CD4-positive, alpha-beta T cell treated with Interleukin-17A for 1 hour (primary cell): ENCODE measurements at places on chromosomes 6 and 20.

- peak; percentile 55 for DNase-seq
Observed at GRCh38 chr6:34657307-34657978, 39.1 kb downstream of the ILRUN start.

- DNase-seq: no peak
Observed at GRCh38 chr6:107956586-107957307, 1.3 kb downstream of the SEC63 start.

GRCh38 chr6:72740135-72740534 lies 118.3 kb downstream of the KCNQ5 start:
- DNase-seq: no peak

DNA sequence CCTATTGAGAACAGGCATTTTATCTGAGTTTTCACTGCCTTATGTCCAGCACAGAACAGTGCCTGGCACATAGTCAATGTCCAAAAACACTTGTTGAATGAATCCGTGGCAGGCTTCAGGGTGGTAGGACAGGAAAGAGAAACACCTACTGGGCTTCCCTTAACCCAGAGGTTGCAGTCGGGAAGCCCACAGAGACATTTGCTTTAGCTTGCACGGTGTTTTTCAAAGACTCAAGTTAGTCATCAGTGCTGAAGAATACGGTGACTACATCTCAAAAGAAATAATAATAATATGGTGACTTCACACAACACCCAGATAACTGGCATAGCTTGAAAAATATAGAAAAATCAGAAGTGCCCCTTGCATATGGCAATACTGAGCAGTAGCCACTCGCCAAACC lies 160.4 kb downstream of the CD83 start:
- no peak for DNase-seq

GRCh38 chr6:80579391-80580023 lies 473.0 kb downstream of the BCKDHB start:
- DNase-seq: no peak

DNA sequence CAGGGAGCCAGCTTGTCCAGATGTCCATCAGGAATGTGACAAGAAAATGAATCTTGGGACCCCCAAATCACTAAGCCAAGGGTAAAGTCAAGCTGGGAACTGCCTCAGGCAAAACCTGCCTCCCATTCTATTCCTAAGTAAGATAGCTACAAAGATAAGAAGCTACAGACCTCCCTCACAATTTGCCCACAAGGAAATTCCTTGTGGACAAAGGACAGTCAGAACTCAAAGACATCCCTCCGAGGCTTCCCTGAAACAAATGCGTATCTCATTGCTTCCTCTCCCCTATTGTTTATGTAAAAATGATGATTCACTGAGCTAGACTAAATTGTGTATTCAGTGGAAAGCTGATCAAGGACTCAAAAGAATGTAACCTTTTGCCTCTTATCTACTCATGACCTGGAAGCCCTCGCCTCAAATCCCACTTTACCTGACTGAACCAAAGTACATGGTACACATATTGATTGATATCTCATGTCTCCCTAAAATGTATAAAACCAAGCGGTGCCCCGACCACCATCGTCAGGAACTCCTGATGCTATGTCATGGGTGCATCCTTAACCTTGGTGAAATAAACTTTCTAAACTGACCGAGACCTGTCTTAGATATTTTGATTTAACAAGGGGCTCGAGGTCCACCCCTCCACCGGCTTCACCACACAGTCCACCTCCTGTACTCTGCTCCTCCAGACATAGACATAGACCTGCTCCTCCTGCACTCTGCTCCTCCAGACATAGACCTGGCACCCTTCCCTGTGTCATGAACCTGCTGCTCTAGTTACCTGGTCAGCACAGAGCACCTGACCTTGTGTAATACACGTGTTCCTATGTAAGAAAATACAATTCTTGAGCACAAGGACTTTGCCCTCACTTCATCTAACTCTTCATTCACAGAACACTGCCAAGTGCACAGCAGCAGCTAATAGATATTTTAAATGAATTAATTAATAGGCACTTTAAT lies 81.4 kb downstream of the WDR27 start:
- no peak for DNase-seq

- DNase-seq: peak; percentile 75
Observed at GRCh38 chr20:49132995-49133478, 55.1 kb downstream of the STAU1 start.

DNA sequence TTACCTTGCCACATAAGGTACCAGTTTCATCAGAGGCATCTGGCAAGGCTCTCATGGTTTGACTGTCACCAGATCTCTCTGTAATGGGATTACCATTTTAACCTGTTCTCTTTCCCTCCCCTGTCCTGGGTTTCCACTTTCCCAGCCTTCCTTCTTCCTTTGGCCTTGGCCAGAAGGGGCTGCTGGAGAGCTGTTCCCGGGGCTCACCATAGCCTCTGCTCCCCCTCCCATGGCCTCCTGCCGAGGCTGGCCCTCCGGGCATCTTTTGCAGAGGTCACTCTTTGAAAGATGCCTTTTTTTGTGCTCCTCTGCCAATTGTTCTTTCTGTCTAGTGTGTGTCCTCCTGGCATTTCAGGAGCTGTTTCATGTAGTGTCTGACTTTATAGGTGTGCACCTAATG lies 100.7 kb upstream of the SCP2D1 start:
- DNase-seq: no peak

GRCh38 chr20:38890497-38890818 lies 35.8 kb upstream of the FAM83D start:
- no peak for DNase-seq

- no peak for DNase-seq
Observed at GRCh38 chr6:23534351-23534750, 591.7 kb upstream of the NRSN1 start.

- no peak for DNase-seq
Observed at GRCh38 chr6:12886961-12887775, 170.6 kb downstream of the PHACTR1 start.

DNA sequence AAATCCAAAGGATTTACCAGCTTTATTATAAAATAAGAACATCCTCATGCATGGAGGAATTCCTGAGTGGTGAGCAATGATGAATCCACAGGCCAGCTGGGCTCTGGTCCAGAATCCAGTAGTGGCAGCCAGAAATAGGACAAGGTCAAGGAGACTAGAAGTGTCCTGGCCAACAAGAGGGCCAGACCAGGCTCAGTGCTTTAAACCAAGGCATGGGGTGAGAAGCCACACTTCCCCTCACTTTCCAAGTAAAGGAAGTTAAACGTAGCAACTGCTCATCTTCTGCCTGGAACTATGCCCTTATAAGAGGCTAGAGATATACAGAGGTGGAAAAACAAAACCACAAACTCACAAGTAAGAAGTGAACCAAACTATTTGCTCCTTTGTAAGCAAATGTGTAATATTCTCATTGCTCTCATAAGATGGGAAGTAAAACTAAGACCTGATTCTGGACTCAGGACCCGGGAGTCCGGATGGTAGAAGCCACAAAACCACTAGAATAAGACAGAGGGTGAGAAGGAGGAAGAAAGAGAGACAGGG lies 253.2 kb downstream of the UST start:
- DNase-seq: peak; percentile 2
